Esophagus mucosa (tissue), 1 donor: ENCODE measurements at places on chromosomes 16 and 17. TPM values are rescaled to one million over a fixed set of nuclear protein-coding genes. Genes with fewer than 3 reads are reported as not detected.

GRCh38 chr16:68972720-68973119, 129.4 kb downstream of the TANGO6 start:
- ATAC-seq, result no peak

- ATAC-seq, result peak; percentile 81
Observed at GRCh38 chr16:89880477-89881367, 7.3 kb downstream of the TCF25 start.

- no peak for ATAC-seq
Observed at GRCh38 chr16:77896415-77897128, 108.2 kb downstream of the VAT1L start.

DNA sequence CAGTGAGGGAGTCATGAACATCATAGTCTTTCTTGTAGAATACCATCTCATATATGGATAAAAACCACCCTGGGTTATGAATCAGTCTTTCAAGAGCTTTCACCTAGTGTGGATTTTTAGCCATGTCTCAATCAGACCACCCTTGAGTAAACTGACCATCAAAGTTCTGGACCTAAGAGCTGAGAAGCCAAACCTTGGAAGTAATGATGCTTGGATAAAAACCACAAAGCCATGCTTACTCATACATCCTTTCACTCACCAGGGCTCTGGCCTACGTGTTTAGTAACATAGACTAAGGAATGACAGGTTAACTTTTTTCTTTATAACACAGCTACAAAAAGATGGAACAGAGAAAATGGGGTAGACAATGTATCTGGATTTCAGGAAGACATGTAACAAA, 167.2 kb downstream of the STX8 start:
- ATAC-seq, result no peak

- ATAC-seq, result no peak
Observed at GRCh38 chr17:38914741-38915638, 10.4 kb upstream of the LASP1NB start.

DNA sequence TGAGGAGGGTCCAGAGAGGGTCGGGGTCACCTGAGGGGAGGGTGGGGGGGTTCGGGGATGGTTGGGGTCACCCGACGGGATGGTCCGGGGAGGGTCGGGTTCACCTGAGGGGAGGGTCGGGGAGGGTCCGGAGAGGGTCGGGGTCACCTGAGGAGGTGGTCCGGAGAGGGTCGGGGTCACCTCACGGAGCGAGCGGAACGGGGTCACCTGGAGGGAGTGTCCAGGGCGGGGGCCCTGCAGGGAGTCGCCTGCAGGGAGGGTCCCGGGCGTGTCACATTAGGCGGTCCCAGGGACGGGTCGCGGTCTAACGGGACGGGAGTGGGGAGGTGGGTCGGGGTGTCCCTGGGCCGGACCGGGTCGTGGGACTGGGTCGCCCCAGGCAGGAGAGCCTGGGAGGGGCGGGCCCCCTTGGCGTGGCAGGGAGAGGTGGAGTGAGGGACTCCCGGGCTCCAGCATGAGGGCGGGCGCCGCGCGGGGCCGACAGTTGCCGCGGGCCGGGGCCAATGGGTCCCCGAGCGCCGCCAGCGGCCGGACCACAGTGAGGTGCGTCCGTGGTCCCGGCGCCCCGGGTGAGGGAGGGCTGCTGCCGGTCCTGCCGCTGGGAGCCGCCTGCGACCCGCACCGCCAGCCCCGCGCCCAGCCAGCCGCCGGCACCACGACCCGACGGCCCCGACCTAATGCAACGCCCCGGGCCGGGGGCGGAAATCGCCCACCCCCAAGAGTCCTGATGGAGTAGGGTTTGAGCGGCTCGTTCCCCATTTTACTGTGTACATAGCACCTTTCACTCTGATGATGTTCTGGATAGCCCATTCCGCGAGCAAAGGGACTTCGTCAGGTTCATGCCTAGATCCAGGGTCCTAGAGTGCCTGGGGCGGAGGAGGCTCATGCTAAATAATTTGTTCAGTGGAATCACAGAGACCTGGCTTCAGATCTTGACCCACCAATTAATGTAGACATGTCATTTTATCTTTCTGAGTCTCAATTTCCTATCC, 1.2 kb upstream of the ABCA3 start:
- ATAC-seq, result peak; percentile 4

DNA sequence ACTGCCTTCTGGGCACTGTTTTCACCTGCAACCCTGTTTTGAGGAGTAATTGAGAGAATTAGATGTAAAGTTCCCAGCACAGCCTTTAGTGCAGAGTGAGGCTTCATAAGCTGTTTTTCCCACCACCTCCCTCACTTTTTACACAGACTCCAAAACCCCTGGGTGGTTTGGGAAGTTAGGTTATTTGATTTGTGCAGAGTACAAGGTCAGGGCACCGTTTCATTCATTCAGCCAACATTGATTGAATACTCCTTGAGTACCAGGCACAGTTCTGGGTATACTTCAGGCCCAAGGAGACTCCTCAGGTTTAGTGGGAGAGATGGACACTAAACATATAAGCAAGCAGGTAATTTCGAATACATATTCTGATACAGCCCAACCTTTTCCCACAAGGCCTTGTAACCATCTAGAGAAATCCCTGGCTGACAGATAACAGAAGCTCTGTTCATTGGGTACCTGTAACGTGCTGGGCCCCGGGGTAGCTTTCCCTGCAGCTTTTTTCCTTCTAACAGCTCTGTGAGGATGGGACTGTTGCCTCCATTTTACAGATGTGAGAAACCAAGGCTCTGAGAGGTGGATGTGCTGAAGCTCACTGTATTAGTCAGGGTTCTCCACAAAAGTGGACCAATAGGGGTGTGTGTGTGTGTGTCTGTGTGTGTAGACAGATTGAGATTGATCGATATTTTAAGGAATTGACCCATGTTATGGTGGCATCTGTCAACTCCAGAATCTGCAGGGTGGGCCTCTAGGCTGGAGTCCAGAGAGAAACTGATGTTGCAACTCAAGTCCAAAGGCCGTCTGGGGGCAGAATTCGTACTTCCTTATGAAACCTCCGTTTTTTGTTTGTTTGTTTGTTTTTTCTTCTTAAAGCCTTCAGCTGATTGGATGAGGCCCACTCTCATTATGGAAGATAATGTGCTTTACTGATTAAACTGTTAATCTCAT, 234.7 kb downstream of the SNX29 start:
- ATAC-seq, result no peak

DNA sequence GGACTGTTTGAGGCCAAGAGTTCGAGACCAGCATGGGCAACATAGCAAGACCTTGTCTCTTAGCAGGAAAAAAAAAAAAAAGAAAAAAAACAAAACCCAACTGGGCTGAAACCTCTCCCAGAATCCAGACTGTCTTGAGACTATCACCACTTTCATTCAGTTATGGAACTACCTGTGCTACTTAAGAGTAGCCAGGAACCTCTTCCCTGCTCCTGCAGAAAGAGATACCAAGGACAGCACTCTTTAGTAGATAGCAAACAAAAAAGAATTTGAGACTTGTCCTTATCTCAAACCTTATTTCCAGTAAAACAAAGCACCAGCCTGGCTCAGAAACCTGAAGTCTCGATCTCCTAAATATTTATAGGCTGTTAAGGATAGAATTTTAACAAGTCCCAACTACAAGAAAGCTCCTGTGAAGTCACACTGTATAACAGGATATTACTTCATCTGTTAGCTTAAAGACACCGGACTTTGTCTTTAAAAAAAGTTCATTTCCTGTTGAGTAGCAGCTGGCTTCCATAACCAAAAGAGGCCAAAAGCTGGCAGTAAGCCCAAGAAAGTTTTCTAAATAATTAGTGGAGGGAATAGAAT, 5.1 kb downstream of the CDR2 start:
- no peak for ATAC-seq

GRCh38 chr17:72903522-72903921, 189.0 kb downstream of the SLC39A11 start:
- ATAC-seq, result no peak

DNA sequence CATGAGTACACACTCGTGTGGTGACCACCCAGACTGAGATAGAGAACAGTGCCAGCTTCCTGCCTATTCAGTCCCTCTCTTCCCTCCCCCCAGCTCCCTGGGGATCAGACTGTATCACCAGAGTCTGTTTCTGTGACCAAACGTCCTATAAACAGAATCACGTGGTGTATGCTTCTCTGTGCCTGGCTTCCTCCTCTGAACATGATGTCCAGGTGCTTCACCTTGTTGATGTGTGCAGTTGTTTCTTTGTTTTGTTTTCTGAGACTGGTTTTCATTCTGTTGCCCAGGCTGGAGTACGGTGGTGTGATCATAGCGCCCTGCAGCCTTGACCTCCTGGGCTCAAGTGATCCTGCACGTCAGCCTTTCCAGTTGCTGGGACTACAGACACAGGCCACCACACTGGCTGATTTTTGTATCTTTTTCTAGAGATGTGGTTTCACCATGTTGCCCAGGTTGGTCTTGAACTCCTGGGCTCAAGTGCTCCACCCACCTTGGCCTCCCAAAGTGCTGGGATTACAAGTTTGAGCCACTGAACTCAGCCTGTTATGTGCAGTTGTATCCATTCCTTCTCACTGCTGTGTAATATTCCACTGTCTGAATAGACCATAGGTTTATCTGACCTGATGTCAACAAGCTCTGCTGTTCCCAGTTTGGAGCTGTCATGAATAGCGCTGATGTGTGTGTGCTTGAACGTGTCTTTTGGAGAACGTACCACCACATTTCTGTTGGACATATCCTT, 28.9 kb upstream of the PRM1 start:
- ATAC-seq, result peak; percentile 44

GRCh38 chr16:9976601-9977000, 205.6 kb downstream of the GRIN2A start:
- ATAC-seq, result no peak

GRCh38 chr17:19728084-19728495, 11.7 kb upstream of the SLC47A2 start:
- ATAC-seq, result peak; percentile 31

- no peak for ATAC-seq
Observed at GRCh38 chr16:3974751-3975150, 94.2 kb upstream of the CREBBP start.

DNA sequence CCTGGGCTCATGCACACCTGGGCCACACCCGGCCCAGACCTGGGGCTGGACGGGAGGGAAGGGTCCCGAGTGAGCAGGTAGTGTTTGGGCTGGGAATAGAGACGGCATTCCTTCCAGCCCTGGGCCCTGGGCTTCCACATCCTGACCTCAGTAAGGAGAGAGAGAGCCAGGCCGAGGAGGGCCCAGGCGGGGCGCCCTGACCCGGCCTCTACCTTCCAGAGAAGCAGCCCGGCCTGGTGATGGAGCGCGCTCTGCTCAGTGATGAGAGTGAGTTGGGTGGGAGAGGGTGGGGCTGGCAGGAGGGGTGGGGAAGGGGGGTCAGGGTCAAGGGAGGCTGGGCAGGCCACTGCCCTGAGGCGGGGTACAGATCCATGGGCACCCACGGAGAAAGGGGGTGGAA, 13.6 kb upstream of the MYO15B start:
- ATAC-seq, result no peak

DNA sequence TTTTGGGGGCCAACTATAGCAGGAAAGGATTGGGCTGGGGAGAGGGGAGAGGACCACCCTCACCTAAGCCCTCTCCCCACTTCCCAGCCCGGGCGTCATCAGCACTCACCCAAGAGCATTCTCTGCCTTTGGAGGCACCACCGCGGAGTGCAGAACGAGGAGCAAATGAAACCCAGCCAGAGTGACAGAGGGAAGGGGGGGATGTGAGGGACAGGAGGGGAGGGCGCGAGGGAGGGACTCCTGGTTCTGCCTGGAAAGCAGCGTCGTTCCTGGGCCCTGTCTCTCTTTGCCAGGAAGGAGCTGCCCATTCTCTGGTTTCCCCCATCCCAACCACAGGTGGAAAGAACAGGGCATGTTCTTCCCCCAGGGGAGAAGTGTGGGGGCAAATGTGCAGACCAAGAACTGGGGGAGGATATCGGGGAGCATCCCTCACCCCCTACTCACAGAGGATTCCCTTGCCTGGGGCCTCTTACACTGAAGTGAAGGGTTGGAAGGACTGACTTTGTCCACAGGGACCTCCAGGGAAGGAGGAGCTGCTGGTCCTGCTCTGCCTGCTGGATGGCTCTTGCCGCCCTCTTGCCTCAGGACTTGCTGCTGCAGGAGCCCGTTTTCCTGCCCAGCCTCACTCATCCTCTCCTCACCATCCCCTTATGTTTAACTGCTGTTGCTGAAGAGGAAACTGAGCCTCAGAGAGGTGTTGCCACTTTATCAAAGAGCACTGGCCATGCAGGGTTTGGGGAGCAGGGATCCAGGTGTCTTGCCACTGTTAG, 3.5 kb upstream of the C17orf113 start:
- no peak for ATAC-seq

DNA sequence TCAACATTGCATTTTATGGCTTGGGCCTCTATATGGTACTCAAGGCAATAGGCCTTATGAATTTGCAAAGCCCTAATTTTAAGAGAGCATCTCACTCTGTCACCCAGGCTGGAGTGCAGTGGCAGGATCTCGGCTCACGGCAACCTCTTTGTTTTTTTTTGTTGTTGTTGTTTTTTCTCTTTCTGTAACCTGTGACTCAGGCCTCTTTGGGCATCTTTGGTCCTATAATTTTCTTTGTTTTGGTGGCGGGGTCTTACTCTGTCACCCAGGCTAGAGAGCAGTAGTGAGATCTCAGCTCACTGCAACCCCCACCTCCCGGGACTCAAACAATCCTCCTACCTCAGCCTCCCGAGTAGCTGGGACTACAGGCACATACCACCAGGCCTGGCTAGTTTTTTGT, 21.8 kb upstream of the HERPUD1 start:
- no peak for ATAC-seq

- ATAC-seq, result peak; percentile 27
Observed at GRCh38 chr17:6639586-6640535, 650 bp downstream of the KIAA0753 start.

DNA sequence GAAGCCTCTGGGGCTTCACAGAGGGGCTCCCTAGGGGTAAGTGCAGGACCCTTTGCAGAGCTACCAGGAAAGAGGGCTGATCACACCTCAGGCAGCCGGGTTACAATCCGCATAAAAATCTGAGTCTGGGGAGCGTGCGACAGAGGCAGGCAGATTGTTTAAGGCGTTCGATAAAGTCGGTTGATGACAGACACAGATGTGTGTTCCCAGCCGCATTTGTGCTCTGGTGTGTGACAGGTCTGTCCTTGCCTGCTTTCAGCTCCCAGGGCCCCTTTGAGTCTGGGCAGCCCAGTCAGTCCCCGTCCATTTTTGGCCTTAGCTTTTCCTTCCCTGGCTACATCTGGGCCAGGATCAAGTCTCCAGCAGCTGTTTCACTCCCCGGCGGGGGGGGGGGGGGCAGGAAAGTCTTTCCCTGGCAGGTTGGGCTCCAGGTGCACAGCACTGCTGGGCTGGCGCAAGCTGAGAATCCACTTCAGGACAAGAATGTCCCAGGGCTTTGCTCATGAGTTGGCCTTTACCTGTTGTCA, 1.3 kb upstream of the ZACN start:
- no peak for ATAC-seq

RAB11FIP4 gene
- total RNA-seq, result 10.3 TPM

IL34 gene
- 7.9 TPM for total RNA-seq

ODF4 gene
- total RNA-seq, result not detected

TPSD1 gene
- not detected for total RNA-seq

UQCRC2 gene
- 270 TPM for total RNA-seq

EVPLL gene
- 5.3 TPM for total RNA-seq

FOXN1 gene
- 14.8 TPM for total RNA-seq

NACA2 gene
- total RNA-seq, result not detected

SNX20 gene
- total RNA-seq, result 0.76 TPM

COL1A1 gene
- 42.7 TPM for total RNA-seq
